ENCODE measurements at places on chromosomes 5 and 9. TPM values are rescaled to one million over a fixed set of nuclear protein-coding genes. Genes with fewer than 3 reads are reported as not detected.
A peak's percentile ranks its signal among the peaks of the same experiment; 100 is the strongest.

DNA sequence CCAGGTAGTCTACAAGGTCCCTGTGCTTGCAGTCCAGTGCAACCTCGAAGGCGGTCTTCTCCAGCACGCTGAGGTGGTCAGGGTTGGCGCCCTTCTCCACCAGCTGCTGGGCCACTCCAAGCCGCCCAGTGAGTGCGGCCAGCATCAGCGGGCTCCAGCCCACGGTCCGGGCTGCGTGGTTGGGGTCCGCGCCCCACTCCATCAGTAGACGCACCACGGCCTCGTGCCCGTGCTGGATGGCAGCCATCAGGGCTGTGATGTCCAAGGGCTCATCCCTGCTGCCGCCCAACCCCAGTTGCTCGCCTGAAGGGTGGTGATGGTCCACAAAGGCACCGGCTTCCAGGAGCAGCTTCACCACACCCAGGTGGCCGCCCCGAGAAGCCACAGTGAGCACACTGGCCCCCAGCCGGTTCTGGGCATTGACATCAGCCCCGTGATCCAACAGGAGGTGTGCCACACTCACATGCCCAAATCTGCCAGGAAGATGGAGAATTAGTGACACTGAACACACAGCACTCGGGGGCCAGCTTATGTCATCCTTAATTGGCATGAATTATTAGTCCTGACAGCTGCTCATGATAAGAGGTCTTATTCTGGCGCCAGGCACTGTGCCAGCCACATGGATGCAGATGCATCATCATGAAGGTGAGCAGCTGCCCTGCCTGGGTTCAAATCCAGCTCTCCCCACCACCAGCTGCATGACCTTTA, 6.1 kb downstream of the ANKS6 start:
- DNase-seq: no peak

DNA sequence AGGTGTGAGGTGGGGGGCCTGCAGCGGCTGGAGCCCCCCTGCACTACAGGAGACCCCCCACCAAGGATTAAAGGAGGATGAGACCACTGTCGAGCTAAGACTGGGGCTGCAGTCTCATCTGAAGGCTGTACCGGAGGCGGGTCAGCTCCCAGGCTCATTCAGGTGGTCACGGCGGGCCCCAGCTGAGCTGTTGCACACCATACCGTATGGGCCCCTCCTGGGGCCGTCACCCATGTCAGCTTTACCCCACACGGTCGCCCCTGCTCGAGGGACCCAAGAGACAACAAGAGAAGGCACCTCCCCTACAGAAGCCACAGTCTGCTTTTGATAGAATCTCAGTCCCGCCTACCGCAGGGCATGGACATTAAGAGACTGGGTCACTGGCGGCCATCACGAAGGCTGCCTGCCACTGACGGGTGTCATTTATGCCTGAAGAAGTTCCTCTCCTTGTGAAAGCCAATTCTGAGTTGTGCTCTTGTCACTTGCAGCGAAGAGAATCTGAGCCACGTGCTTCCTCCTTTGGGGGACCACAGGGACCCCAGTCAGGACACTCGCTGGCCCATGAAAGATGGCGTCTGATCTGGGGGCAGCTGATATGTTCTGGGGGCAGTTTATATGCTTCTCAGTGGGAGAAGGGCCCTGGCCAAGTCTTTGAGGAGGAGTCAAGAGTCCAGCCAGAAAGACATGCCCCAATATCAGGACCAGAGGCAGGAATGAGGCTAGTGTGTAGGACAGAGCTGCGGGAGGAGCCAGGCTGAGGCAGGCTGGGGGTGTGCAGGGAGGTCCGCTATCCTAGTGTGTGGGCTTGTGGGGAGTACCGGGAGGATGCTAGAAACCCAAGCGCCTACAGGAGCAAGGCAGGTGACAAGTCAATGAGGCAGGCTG, 102.4 kb downstream of the ZNF354C start:
- DNase-seq: peak; percentile 9

- DNase-seq: peak; percentile 80
Observed at GRCh38 chr5:78527054-78527859, 121.3 kb downstream of the LHFPL2 start.

DNA sequence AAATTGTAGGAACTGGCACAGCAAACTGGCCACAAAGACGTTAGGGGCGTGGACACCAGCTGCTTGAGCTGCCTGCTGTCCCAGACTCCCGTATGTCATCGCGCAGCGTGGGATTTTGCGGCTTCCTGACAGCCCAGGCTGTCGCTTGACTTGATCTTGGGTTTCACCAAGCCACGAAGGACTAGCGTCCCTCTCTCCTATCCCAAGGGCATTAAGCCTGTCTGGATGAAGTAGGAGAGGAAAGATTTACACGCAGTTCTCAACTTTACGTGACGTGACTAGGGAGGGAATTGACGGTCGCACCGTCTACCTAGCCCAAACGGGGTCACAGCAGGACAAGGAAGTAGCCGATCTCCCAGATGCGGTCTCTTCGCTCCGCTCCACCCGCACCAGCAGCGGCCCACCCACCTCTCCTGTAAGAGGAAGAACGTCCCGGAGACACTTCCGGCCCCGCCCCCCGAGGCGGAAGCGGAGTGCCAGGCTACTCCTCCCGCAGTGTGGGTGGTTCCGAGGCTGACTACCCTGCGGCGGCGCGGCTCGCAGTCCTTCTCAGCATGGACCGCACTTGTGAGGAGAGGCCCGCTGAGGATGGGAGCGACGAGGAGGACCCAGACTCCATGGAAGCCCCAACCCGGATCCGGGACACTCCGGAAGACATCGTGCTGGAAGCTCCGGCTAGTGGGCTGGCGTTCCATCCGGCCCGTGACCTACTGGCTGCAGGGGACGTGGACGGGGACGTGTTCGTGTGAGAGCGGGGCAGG, at the start of gene WDR55:
WDR55 (plus strand) TSS at position 546 of the 761 bp plus-strand sequence; CDS start at position 555, 9 bp downstream.
- DNase-seq: peak; percentile 97

GRCh38 chr9:68508547-68508946, 32.1 kb downstream of the TMEM252 start:
- DNase-seq: no peak

DNA sequence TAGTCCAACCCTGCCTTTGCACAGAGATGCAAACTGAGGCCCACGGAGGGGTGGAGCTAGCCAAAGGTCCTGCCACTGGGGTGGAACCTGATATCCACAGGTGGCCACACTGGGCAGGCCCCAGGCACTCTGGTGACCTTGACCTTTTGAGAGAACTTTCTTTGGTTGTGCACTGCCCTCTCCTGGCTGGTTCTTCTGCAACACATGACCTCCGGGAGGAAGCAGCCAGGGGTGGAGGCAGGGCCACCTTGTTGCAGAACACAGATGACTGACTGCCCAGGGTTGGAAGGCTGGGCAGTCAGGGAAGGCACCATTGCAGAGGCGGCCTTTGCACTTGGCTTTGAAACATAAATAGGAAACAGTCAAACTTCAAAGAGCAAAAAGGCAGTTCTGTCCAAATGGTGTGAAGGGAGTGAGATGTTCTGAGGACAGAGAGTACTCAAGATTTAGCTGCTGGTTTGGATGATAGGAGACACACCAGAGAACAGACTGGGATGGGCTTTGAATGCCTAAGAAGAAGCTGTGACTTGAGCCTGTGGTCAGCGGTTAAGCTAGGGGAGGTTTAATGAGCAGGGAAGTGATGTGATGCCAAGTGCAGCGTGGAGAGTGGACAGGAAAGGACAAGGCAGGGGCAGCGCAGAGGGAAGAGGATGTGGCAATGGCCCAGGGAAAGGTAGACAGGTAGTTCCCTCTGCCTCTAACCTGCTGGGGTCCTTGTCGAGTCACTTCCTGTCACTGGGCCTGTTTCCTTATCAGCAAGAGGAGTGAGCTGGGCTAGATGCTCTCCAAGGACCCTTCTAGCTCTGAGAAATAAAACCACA, 6.8 kb upstream of the TCOF1 start:
- peak; percentile 68 for DNase-seq

GRCh38 chr9:16719921-16720320, 150.5 kb downstream of the BNC2 start:
- no peak for DNase-seq

- DNase-seq: peak; percentile 74
Observed at GRCh38 chr9:117704024-117704575, at the start of gene TLR4. Gene TLR4 (plus strand): TSS chr9:117704403. CDS start chr9:117704473, 70 bp downstream.

- peak; percentile 78 for DNase-seq
Observed at GRCh38 chr5:16539169-16539666, 73.6 kb upstream of the ZNF622 start.

DNA sequence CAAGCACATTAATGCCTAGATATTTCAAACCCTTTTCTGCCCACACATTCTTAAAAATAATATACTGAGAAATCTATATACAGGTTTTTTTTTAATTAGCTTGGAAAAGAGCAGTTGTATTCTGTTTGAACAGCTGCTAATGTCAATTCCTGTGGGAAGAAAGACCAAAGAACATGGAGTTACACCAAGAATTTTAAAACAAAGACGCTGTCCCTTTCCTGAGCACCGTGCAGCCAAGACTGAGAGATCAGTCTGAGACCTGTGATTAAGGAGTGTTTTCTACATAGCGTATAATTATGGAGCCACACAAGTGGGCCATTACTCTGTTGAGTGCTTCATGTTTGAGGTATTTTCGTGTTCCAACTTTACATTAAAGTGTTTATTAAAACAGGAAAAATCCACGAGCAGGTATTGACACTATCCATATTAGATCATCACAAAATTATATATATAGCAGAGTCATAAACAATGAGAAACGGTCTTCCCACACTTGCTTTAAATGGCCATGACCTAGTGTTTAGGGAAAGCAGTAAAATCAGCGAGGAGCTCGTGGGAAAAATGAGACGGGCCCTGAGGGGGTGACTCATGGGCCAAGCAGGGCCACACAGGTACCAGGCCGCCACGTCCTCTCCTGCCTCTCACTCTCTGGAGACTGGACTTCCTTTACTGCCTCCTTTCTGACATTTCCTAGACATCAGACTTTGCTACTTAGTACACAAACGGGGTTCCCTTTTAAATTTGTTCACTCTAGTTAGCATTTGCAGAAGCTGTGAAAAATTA, 153.1 kb upstream of the OTULINL start:
- no peak for DNase-seq

DNA sequence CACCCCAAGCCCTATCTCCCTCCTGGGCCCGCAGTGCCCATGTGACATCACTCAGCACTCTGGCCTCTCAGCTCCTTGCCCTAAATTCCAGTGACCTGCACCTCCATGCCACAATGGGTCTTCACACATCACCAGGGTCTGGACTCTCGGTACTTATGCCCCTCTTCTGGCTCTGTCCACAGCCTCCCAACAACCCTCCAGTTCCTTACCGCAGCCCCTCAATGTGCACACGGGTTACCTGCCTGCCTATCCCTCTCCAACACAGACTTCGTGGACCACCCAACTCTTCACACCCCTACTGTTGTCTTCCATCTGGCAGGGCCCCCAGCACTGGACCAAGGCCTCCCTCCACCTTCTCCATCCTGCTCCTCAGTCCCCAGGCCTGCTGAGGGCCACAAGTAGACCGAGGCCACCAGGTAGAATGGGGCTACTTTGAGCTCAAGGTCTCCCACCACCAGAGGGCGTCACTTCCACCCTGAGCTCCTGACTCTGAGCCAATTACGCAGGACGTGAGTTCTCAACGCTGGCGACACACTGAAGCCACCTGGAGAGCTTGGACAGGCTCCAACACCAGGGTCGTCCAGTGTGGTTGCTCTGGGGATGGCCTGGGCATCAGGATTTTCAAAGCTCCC, 172.1 kb downstream of the GABBR2 start:
- no peak for DNase-seq

- peak; percentile 12 for DNase-seq
Observed at GRCh38 chr9:134213881-134214341, 49.5 kb upstream of the RNU6ATAC start.

DNA sequence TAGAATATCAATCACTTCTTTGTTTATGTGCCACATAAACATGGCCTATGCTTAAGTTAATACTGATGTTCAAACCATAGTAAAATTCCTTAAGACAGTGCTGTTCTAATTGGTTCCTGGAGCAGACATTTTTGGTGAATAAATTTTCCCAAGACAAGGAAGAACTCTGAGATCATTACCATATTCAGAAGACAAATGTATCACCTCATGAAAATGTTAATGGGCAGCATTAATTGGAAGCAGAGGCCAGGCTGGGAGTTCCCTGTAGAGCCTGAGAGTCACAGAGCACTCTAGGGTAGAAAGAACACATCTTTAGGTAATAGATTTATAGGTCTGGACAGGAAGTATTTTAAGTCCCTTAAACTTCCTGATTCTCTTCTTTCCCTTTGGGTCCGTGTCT, 240.2 kb downstream of the MAN2A1 start:
- DNase-seq: no peak

GRCh38 chr5:111942661-111943401, 185.8 kb upstream of the NREP start:
- no peak for DNase-seq

DNA sequence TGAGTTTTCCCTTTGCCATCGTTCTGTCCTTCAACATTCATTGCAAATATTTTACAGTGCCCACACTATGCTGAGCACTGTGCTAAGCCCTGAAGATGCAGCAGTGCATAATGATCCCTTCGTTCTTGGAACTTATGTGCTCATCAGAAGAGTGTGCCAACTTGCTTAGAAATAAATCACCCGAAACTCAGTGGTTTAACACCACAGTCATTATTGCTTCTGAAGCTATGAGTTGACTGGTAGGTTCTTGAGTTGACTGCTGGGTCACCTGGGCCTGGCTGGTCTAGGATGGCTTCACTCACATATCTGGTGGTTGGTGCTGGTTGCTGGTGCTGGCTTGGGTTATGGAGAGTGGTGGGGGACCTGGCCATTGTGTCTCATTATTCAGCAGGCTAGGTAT, 20.9 kb downstream of the PCSK5 start:
- DNase-seq: no peak

- DNase-seq: no peak
Observed at GRCh38 chr9:117028103-117028858, 341.2 kb downstream of the TRIM32 start.

- no peak for DNase-seq
Observed at GRCh38 chr9:100589582-100589981, 11.7 kb downstream of the CAVIN4 start.

DNA sequence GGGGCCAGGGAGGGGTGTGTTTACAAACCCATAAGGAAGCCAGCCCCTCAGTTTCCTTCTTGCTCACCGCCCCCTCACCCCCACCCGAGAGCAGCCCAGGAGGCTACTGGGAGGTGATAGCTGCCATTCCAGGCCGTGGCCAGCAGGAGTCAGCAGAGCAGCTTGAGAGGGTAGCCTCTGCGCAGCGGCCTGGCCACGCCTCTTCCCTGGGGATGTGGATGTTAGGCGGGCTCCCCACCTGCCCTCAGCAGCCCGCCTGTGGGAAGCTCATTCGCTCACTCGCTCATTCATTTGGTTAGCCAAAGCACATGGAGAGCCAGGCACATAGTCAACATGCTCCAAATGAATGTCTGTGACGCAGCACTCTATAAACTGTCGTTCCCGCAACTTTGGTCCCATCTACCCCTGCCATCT, 6.1 kb upstream of the DPM2 start:
- DNase-seq: peak; percentile 91

DNA sequence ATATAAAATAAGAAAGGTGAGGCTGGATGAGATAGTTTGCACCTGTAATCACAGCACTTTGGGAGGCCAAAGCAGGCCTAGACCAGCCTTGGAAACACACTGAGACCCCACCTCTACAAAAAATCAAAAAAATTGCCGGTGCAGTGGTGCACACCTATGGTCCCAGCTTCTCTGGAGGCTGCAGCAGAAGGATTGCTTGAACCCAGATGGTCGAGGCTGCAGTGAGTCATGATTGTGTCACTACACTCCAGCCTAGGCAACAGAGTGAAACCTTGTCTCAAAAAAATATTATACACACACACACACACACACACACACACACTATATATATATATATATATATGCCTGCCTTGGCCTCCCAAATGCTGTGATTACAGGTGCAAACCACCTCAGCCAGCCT, 1.3 kb downstream of the SLC35D2 start:
- no peak for DNase-seq

FAM151B gene
- total RNA-seq: 2.9 TPM

GABRA1 gene
- total RNA-seq: not detected

TAF11L13 gene
- total RNA-seq: not detected

Data from left cardiac atrium (tissue), 4 donors.